ENCODE measurements at places on chromosomes 6 and 20. TPM values are rescaled to one million over a fixed set of nuclear protein-coding genes. Genes with fewer than 3 reads are reported as not detected.

PGC gene
- not detected for total RNA-seq

DNA sequence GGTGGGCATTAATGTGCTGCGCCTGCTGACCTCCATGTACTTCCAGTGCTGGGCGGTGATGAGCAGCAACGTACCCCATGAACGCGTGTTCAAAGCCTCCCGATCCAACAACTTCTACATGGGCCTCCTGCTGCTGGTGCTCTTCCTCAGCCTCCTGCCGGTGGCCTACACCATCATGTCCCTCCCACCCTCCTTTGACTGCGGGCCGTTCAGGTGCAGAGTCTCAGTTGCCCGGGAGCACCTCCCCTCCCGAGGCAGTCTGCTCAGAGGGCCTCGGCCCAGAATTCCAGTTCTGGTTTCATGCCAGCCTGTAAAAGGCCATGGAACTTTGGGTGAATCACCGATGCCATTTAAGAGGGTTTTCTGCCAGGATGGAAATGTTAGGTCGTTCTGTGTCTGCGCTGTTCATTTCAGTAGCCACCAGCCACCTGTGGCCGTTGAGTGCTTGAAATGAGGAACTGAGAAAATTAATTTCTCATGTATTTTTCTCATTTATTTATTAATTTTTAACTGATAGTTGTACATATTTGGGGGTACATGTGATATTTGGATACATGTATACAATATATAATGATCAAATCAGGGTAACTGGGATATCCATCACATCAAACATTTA lies 35.2 kb upstream of the NOP56 start:
- no peak for DNase-seq

UNC93A gene
- total RNA-seq: not detected

HAO1 gene
- total RNA-seq: not detected

GRCh38 chr6:37546141-37546871 lies 46.6 kb upstream of the CCDC167 start:
- no peak for DNase-seq

GRCh38 chr6:134123666-134124208 lies 71.3 kb upstream of the SLC2A12 start:
- DNase-seq: peak; percentile 56

GRCh38 chr6:147621263-147621662 lies 112.8 kb downstream of the SAMD5 start:
- DNase-seq: no peak

- DNase-seq: no peak
These were observed 20.0 kb upstream of the ZNFX1 start for GRCh38 chr20:49297605-49298530.

DNA sequence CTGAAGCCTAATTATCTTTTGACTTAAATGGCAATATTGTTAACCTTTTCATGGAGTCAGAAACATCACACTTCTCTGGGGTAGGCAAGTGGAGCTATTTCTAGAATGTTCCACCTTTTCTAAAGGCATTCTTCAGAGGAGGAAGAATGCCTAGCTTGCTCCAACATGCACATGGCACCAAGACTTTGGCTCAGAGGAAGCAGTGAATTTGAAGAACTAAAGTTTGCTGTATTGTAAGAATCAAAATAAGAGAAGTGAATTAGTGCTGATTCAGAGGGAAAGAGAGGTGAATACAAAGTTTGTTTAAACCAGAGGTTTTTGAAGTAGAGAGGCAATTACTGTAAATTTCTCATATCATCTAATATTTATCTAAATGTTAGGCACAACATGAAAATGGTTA lies 92.2 kb downstream of the SOBP start:
- no peak for DNase-seq

DNA sequence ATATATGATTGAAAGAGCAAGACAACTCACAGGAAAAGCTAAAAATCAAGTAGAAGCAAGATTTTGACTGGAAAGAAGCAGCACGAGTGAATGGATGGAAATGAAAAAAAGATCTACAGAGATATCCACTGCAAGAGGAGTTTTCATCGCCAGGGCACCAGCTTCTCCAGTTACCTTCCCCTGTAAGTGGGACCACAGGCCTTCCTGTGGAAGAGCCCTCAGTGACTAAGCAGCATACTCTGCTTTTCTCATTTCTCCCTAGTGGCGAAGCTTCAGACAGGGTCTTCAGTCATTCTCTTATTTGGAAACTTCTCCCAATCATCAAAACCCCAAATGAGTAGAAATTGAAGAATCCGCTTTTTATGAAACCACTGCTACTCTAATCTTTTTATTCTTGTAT lies 40.5 kb downstream of the ADGRB3 start:
- no peak for DNase-seq

HLA-DQB2 gene
- not detected for total RNA-seq

DNA sequence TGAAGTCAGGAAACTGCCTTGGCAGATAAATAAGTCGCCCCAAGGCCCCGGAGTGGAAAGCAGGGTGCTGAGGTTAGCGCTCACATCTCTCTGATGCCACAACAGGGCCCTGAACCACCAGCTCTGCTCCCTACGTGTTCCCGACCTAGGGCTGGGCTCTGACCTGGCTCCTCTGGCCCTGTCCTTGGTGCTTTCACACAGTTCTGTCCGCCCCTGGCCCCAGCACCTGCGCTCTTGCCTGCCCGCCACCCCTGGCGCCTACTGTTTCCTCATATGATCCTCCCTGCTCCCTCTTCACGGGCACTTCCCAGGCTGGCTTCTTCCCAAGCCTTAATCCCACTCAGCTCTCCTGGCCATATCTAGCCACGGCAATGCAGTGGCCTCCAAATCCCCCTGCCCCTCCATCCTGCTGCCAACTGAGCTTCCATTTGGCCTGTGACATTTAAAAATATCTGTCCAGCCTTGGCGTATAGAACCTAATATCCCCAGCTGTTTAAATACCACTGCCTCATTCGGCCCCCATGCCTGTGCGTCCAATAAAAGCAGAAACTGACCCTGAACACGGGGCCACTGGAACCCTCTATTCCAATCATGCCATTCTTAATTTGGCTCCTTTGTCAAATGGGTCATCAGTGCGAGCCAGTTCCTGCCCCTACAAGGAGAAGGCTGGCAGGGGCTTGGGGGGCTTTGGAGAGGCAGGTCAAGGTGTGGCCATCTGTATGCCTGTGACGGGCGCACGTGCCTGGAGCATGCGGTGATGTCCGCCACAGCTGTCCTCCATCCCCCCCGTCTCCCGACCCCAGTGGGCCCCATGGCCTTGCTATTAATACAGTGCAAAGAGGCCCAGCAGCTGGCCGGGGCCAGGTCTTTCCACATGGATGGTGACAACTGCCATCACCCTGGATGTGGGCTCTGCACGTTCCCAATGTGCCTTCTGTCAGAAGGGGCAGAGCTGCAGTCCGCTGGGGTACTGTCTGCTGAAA lies 27.7 kb downstream of the GNAS-AS1 start:
- no peak for DNase-seq

DNA sequence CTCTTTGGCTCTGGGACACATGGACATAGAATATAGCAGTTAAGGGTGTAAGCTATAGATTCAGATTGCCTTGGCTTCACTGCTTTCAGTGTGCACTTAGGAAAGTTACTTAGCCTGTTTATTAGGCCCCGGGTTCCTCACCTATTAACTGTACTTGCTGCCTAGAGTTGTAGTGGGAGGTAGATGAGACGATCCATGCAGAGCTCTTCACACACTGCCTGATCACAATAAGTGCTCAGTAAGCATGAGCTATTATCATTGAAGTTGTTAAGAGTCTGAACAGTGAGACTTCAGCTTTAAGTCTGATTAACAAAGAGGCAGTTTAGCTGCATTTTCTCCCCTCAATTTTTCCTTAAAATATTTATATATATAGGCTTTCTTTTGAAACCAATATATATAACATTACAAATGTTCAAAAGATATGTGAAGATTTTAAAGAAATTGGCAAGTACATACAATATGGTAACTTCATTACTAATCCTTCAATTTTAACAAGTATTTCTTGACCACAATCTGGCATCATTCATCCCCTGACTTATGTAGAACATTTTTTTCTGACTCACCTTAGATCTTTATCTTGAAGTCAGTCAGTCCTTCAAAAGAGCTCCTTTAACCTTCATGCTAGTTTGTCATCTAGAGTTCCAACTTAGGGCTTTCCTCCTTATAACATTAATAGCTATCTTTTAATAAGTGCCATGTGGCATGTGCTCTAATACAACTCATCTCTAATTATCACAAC lies 20.5 kb upstream of the SUPT3H start:
- no peak for DNase-seq

- no peak for DNase-seq
These were observed 72.7 kb downstream of the LY86 start for GRCh38 chr6:6661191-6661590.

GRCh38 chr6:13336553-13336952 lies 8.2 kb upstream of the TBC1D7 start:
- DNase-seq: no peak

DNA sequence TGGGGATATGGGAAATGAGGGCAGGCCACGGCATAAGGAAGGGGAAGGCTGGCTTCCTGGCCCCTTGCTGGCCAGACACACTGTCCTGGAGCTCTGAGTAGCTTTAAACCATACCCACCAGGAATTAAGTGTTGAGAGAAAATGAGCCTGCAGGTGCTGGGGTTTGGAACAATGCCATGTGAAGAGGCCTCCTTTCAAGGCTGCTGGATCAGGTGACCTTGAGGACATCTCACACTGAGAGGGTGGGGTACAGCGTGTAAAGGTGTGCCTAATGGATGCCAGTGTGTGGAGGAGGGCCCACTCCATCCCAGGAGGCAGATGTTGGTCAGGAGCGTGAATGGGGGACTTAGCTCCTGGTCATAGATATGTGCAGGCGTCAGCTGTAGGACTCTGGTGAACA lies 74.8 kb upstream of the MLN start:
- no peak for DNase-seq

TRAPPC3L gene
- total RNA-seq: not detected

GRCh38 chr6:109493865-109494264 lies 10.8 kb upstream of the ZBTB24 start:
- no peak for DNase-seq

DNA sequence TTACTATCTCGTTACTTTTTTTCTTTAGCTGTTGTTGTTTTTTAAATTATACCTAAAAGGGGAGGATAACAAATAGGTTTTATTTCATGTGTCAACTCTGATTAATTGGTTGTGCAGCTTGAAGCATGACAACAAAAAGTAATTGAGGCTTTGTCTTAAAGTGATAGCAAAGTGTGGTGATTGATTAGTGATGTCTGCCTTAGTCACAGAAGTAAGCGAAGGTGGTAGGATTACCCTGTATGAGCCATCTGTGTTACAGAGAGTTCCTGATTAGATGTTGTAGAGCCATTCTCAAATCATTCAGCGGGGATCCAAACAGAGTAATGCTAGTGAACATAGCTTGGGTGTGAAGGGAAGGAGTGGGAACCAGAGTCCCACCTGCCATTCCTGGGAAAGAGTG lies 14.4 kb upstream of the MRPS10 start:
- DNase-seq: no peak

DNA sequence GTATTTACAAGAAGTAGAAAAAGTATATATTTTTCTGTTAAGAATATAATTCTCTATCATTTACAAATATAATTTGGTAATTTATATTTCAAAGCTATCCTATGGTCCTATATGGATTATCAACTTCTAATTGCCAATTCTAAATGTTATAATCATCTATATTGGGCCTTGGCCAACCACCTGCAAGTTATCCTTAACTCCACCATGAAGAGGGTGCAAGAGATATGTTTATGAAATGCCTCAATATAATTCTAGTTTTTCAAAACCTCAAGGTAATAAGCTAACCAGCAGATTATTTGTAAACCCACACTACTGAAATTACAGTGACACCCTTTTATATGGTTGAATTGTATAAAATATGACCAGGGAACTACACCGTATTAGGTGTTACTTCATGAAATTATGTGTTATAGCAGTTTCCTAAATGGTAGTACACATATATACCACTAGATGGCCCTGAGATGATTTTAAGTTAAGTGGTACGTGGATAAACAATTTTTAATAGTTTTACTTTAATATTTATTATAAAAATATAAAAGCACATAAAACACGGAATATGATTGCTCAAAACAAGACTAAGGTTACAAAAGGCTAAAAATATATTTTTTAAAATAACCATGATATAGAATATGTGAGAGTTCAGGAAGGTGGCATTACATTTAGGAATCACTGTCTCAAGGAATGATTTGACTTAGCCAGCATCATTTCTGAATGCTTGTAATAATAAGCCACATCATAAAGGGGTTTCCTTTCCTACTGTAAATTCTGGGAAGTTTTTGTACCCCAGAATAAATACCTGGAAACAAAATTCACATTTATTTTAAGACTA lies 9.8 kb upstream of the PNISR start:
- no peak for DNase-seq

COL12A1 gene
- total RNA-seq: 19.2 TPM

GRCh38 chr6:145453376-145453775 lies 281.9 kb downstream of the EPM2A start:
- DNase-seq: no peak

WFDC10B gene
- total RNA-seq: not detected

GRCh38 chr6:71602385-71603007 lies 283.9 kb upstream of the RIMS1 start:
- DNase-seq: peak; percentile 23

DNA sequence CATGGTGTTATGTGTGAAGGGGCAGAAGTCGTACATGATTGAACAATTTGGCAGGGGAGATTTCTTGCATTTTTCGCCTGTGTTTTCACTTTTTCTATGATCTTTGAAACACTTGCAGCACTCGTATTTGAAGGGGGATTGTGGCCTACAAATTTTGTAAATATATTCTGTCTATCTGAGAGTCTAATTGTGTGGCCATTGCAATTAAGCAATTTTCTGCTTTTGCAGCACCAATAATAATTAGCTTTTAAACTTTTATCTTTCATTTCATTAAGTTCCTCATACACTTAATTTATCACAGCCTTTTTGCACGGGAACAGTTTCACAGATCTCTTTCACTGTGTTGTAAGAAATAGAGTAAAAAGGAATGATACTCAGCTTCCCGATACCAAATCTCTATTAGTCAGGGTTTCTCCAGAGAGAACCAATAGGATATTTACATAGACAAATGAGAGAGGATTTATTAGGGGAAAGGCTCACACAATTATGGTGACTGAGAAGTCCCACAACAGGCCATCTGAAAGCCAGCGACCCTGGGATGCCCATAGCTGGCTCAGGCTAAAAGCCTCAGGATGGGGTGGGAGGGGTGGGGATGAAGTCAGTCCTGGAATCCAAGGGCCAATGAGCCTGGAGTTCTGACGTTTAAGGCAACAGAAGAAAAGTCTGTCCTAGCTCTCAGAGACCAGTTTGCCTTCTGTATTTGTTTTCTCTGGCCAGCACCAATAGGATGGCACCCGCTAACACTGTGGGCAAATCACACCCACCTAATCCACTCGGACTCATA lies 58.3 kb downstream of the KIF6 start:
- no peak for DNase-seq

GRCh38 chr20:19840111-19840710 lies 82.2 kb downstream of the RIN2 start:
- no peak for DNase-seq

- DNase-seq: no peak
These were observed 438.1 kb downstream of the HACE1 start for GRCh38 chr6:104421650-104422049.

FOXA2 gene
- total RNA-seq: 0.04 TPM

DNA sequence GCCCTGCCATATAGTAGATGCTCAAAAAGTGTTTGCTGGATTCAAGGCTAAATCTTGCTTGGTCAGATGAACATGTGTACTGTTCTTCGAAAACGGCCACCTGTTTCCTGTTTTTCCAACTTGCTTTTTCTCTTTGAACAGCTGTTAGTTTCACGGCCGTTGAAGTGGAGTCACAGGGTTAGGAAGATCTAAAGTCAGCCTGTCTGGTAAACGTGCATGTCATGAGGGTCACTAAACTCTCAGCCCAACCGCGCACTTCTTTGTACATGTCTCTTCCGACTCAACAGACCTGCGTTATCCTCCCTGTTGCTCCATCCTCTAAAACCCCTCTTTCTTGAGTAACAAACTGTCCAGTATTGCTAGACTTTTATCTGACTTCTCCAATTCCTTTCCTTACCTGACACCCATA lies 93.2 kb upstream of the MAN1A1 start:
- no peak for DNase-seq
